ENCODE measurements at places on chromosomes 2 and 18.

DNA sequence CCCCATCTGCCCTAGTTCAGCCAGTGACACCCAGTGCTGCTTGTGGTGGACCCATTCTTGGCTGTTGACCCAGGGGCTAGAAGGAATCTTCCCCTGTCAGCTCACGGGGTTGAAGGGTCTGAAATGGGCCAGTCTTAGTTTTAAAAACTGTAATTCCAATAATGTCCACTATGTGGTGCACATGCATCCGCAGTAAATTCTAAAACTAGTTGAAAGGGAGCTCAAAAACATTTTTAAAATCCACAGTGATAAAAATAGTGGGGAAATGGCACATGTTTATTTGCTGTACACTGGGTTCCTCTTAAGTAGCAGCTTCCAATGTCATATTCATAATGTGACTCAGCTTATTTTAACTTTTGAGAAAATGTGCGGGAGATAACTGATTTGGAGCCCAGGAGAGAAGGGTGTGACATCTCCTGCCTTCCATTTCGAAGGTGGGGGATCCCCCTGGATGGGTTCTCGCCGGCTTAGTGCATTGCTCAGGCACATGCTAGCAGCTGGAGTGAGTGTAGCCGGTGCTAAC lies 32.8 kb downstream of the GRHL1 start:
- DNase-seq: peak; percentile 37

DNA sequence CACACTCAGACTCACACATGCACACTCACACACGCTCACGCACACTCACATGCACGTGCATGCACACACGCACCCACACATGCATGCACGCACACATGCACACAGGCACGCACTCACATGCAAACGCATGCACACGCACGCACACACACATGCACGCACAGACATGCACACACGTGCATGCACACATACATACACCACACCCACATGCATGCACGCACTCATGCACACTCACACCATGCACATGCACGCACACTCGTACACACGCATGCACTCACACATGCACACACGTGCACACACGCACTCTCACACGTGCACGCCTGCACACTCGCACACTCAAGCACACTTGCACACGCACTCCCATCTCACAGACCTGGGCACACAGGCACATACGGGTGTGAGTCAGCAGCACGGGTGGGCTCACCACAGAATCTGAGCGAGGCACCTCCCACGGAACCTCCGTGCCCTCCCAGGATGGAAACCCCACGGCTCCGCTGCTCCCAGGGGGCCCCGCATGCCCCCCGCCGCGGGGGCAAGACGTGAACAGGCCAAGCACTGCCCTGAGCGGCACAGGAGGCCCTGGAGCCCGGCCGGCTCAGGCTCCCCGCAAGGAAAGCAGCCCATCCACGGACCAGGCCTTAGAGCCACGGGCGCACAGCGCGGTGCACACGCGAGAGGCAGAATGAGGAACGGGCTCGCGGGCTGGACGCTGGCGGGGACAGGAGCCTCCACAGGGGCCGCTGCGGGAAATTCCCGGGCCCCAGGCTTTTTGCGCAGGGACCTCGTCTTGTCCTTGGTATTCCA lies 8.4 kb upstream of the KCNG2 start:
- no peak for DNase-seq

DNA sequence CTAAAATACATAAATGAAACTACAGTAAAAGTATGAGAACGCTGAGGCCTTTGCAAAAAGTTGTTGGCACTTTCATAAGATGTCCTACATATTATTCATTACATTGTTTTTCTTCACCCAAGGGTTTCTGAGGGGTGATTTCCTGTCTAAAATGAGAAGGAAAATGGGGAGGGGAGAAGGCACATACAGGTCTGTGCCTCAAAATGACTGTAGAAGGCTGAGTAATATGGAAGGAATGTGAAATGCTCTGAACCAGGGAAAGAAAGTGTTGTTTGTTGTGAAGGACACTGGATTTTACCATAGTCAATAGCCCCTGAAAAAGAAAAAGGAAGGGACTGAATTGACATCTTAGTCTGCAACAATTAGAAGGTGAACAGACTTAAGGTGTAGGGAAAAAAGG lies 99.5 kb upstream of the RNF152 start:
- DNase-seq: peak; percentile 89

DNA sequence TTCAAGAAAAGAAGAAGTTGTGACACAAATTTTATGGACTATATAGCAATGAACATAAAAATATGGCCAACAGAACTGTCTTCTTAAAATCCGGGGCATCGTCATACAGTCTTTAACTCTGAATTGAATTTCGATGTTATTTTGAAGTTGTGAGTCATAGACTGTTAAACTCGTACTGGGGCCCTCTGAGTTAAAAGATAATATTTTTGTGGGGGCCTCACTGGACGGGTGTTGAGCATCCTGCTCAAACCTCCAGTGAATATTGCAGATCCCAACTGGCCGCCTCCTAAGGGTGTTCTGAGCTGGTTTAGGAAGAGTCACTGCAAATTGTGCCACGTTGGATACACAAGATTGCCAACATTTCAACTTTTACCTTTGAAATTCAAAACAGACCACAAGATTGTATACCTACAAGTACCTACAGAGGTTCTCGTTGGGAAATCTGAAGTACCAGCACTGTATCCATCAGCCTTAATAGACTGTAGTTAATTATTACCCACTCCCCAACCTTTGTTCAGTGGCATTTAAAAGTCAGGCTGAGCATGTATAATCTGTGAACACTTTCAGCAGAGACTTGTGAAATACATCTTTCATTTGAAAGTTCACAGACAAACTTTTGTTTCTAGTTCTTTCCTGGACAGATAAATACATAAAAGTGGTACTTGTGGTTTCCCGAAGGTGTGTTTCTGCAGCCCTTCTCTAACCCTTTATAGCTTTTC lies 27.8 kb downstream of the KLHL23 start:
- DNase-seq: no peak

DNA sequence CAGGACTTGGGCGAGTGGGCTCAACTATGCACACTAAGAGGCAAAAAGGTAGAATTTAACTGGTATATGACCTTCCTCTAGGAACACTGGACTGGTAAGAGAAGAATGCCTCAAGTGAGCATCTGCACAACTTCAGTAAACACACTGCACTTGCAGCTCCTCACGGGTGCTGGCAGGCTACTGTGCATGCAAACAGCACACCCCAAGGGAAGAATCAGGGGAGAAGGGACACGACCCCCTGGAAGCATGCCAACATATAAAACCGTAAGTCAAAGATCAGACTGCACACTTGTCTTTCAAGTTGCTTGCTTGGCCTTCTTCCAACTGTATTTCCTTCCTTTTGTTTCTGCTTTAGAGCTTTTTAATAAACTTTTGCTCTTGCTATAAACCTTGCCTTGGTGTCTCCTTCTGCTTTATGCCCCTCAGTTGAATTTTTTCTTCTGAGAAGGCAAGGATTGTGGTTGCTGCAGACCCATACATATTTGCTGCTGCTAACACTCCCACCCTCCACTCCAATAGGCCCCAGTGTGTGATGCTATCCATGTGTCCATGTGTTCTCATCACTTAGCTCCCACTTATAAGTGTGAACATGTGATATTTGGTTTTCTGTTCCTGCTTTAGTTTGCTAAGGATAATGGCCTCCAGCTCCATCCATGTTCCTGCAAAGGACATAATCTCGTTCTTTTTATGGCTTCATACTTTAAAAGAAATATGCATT lies 263.7 kb upstream of the SPOPL start:
- no peak for DNase-seq

- DNase-seq: no peak
Observed at GRCh38 chr2:73007991-73008765, 63.3 kb downstream of the SFXN5 start.

GRCh38 chr2:11719230-11719977 lies 27.0 kb upstream of the LPIN1 start:
- DNase-seq: no peak

GRCh38 chr2:208266553-208266893 lies 468 bp downstream of the PIKFYVE start:
- no peak for DNase-seq

DNA sequence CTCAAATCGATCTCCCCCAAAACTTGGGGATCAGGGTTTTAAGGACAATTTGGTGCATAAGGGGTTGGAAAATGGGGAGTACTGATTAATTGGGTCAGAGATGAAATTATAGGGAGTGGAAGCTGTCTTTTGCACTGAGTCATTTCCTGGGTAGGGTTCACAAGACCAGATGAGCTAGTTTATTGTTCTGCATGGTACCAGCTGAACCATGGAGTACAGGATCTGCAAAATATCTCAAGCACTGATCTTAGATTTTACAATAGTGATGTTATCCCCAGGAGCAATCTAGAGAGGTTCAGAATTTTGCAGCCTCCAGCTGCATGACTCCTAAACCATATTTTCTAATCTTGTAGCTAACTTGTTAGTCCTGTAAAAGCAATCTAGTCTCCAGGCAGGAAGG lies 73.1 kb downstream of the CPO start:
- no peak for DNase-seq

GRCh38 chr2:111673526-111673925 lies 210.5 kb downstream of the ANAPC1 start:
- no peak for DNase-seq

DNA sequence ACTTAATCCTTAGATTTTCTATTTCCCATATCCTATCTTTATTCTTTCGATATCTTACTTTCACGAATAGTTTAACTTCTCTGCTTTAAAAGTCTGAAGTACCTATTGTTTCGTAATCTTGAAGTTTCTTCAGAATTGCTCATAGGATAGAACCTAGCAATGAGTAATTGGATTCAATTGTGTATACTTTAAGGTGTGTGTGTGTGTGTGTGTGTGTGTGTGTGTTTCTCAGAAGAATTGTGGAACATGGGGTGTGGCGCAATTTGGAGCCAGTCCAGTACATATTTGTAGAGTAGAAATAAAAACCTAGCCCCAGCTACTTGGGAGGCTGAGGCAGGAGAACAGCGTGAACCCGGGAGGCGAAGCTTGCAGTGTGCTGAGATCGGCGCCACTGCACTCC lies 897.6 kb downstream of the BCL11A start:
- DNase-seq: no peak

- DNase-seq: no peak
Observed at GRCh38 chr2:54209379-54209778, 46.6 kb downstream of the TSPYL6 start.

DNA sequence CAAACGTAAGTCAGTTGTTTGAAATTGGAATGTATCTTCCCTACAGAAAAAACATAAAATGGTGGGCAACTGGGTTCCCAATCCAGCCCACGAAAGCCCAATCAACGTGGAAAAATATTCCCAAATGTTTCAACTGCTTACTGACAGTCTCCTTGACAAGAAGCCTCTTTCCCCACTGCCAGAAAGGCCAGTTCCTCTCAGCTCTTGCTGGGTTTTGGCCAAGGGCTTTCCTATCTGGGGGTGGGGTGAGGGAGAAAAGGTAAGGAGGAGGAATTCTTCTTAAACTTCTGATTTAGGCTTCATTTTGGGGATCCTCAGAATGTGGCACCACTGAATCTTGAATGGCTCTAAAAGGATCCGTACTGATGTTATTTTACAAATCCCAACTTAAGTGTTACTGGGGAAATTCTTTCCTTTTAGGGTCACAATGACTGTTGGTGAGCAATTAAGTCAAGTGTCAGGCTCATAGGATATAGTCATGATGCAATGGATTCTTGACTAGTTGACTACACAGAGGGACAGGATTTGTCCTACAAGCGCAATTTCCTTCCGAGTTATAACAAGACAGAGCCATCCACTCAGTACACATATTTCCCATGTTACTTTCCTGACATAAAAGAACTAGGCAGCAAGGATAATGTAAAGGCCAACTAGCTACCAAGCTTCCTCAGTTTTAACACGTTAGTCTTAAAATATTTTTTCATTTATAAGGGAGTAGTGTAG lies 73.6 kb downstream of the SPRED2 start:
- DNase-seq: no peak

DNA sequence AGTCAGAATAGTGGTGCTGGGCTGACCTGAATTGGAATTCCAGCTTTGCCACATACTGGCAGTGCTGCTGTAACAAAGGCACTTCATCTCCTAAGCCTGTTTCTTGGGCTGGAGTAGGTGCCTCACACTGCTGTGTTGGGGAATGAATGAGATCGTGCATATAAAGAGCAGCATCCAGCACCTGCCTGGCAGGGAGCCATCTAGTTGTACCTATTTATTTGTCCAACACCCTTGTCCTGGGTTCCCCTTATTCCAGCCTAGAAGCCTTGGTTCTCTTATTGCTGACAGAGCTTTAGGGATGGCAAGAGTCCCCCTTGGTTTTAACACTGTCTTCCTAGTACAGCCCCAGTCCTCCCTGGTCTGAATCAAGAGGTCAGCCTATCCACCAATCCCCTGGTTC lies 275.3 kb upstream of the RAB12 start:
- no peak for DNase-seq

DNA sequence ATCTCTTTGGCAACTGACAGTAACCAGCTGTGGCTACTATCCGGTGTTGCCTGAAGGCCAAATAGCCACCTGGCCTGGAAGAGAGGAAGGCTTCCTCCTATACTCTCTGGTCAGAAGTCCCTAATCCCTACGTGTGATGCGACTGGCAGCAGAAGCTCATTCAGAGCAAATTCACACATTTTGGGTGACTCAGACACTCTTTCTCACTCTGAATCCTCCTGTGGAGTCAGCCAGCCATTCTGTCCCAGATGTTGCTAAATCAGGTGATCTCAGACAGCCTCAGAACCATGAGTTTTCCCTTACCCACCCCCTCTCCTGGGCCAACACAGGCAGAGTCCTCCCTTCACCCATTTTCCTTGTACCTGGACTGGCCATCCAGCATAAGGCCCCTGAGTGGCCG lies 34.7 kb downstream of the CFAP53 start:
- DNase-seq: no peak

DNA sequence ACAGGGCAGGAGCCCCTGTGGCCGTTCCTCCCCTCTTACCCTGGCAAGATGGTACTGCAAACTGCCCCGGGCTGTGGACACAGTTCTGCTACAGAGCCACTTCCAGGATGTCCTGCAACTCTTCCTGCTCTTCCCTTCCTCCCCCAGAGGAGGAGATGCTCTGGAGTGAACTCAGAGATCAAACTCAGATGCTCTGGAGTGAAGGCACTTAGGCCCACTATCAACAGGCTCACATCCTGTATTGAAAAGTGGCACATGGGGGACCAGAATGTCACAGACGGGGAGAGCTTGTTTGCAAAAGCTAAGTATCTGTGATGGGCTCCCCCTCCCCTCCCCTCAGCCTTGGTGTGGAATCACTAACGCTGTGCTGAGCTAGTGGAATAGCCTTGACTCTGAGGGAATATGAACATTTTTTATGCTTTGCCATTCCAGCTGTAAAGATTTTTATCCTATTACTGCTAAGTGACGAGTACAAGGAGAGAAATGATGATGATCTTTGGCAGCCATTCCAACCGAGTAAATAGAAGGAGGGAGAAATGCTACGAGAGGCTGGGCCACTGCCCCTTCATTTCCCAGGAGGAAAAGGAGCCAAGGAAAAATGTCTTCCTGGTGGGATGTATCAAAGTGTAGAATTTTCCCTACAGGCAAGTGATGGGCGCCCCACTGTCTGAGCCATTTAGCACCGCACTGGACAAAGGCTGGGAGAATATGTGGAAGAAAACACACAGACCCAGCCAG lies 152.6 kb downstream of the GALNT14 start:
- DNase-seq: peak; percentile 21
